Hippocampal formation (tissue), 2 donors: ENCODE measurements at places on chromosomes 2 and 18.

DNA sequence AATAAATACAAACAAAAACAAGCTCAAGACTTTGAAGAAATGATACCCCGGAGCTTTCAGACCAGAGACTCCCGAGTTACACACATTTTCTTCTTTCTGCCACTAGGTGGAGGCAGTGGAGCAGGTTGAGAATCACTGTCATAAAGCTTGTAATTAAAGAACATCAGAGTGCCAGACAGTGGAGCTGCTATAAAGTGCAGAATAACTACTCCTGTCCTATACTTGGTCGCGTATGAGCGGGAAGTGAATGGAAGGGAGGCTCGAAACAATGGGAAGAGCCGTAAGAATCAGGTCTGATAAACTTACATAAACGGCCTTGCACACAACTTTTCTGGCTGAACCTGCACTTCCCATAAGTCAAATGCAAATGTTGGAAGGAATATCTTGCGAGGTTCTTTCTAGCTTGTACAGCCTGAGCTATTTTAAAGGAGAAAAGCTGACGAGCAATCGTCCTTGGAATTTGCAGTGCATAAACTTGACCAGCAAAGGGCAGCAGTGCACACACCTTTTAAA is 189.0 kb downstream of the RPIA start:
- peak; percentile 75 for DNase-seq

GRCh38 chr2:54634021-54634420 is 89.4 kb upstream of the EML6 start:
- no peak for DNase-seq

- no peak for DNase-seq
These were observed 151.1 kb upstream of the UBE2E3 start for GRCh38 chr2:180829261-180829660.

GRCh38 chr2:71790226-71791060 is 337.1 kb downstream of the DYSF start:
- DNase-seq = no peak

- DNase-seq = no peak
These were observed 1.5 kb downstream of the STRADB start for GRCh38 chr2:201452922-201453643.

DNA sequence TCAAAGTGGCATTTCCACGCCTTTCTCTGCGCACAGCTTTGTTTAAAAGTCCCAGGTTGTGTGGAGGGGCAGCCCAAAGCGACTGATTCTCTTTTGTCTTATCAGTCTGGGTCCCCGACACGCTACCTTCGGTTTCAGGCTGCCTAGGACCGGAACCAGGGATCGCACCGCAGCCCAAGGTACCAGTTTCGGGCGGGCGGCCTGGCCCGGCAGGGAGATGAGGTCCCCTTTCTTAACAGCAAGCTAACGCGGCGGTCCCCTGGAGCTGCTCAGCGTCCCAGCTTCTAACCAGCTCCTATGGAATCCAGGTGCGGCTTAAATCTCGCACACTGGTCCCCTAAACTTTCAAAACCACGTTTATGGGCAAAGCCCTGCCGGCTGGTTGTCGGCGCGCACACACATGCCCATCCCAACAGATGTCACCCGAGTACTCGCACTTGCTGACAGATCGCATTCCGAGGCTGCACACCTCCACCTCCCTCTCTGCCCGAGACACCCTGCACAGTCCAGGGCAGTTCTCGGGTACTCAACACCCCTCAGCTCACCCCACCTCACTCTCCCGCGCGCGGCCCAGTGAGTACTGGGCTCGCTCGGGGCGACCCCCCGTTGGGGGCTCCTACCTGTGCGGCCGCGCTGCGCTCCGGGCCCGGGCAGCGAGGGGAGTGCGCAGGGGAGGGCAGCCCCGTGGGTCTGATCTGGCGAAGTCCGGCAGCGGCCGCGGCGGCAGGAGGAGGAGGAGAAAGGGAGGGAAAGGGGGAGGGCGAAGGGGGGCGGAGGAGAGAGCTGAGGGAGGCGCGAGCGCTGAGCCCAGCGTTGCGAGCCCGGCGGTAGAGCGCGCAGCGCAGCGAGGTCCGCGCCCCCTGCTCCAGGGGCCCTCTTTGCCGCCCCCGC is at the start of gene EFEMP1:
TSS of gene EFEMP1 (minus strand) at position 692 of the 891 bp plus-strand sequence. CDS start 1,342 bp downstream, outside the sequence.
- peak; percentile 8 for DNase-seq

- DNase-seq = no peak
These were observed 67.6 kb downstream of the PTPN2 start for GRCh38 chr18:12816451-12816850.

- no peak for DNase-seq
These were observed 125.2 kb downstream of the INHBB start for GRCh38 chr2:120471166-120471565.

- no peak for DNase-seq
These were observed 21.2 kb downstream of the DYNAP start for GRCh38 chr18:54612237-54612636.

DNA sequence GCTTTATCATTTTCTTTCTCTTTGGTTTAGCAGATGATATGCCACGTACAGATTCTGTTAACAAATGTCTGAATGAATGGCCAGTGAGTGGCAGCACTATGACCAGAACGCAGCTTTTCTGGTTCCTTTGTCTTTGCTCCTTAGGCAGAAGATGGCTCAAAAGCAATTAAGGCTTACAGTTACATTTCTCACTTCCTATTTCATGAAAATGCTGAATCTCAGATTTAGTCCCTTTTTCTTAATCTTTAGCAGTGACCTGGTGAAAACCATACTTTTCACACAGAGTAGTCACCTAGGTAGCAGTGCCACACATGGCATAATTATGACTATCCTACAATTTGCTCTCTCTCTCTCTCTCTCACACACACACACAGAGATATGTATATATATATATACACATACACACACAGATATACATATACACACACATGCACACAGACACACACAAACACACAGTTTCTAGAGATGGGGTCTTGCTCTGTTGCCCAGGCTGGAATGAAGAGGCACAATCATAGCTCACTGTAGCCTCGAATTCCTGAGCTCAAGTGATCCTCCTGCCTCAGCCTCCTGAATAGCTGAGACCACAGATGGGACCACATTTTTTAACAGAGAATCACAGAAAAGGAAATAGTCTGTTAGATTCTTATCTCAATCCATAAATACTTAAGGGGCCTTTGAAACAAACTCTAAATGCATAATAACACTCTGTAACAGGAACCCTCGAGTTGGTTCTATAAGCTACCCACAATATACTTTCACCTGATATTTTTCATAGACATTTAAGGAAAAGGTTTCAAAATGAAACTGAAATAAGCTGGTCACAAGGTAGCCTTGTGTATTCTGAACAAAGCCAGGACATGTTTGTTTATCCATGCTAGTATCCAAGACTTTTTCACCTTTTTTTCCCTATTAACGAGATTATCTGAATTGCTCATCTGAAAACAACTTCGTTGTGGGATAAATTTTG is 11.6 kb downstream of the PDE6D start:
- no peak for DNase-seq

GRCh38 chr2:189411860-189412259 is 29.4 kb upstream of the WDR75 start:
- DNase-seq = no peak

GRCh38 chr18:50315100-50315871 is 27.8 kb upstream of the CXXC1 start:
- no peak for DNase-seq

GRCh38 chr2:61478086-61478485 is 7.2 kb upstream of the USP34 start:
- no peak for DNase-seq

DNA sequence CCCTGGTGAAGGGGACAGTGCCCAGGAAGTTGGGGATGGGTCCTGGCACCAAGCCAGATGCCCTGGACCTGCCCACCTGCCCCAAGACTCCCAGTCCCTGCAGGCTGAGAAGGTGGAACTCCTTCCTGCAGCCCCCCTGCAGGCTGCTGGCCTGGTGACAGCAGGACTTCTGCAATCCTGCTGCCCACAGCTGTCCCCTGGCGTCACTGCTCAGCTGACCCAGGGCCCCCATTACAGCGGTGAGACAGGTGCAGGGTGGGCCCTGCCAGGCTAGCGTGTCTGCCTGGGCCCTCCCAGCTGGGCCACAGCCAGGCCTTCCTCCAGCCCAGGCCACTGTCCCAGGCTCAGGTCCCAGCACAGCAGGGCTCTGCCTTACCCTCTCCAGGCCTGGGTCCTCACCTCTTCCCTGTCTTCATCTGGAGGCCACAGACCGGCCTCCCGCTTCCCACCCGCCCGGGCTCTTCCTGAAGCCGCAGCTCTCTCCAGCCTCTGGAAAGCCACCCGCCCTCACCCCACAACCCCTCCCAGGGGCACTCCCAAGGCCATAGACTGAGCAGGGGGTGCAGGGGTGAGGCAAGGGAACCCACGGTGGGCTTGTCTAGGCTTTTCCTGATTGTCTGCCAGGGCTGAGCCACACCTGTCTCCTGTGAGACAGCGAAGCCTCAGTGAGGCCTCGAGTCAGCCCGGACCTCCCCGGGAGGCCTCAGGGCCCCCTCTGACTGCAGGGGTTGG is 8.8 kb upstream of the ERFE start:
- no peak for DNase-seq

DNA sequence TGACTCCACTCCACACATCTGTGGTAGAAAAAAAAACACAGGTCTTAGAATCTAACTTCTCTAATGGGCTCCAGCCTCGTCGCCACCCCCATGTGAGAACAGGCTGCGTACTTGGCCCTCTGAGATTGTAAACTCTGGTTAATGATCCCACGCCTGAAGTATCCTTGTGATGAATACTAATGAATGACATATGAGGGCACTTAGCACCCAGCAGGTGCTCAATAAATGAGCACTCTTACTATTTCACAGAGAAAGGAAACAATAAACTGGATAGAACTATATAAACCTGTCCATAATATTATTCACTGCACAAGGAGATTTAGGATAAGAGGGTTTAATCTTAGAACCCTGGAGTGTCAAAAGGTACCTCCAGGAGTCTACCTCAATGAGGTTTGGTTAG is 310.1 kb upstream of the HNRNPA3 start:
- DNase-seq = no peak

GRCh38 chr18:49447810-49448745 is 12.4 kb downstream of the DYM start:
- DNase-seq = no peak

DNA sequence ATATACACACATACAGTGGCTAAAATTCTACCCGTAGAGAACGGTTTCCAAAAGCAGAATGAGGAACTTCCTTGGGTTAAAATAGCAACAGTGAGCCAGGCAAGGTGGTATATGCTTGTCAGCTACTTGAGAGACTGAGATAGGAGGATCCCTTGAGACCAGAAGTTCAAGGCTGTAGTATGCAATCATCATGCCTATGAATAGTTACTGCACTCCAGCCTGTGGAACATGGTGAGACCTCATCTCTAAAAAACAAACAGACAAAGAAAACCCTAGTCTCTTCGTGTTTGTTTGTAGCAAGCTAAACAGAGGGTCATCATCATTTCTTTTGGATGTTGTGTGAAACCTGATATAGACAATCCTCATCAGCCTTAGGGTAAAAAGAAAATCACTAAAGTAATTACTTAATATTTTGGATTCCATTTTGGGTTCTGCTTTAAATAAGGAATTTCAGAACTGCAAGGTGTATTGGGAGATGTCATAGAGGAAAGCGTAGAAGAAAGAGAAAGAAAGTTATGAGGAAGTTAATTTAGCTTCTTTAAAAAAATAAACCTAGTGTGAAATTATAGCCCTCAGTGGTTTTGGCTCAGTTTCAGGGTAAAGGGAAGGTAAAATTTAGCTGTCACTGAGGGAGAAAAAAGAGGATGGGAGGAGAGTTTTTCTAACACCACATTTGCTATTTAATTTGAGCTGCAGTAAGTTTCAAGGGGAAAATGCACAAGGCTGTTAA is 46.5 kb downstream of the PLEK start:
- no peak for DNase-seq

GRCh38 chr2:239098288-239098970 is 250.5 kb downstream of the TWIST2 start:
- no peak for DNase-seq

GRCh38 chr2:121887513-121888188 is 132.2 kb downstream of the TSN start:
- DNase-seq = no peak

DNA sequence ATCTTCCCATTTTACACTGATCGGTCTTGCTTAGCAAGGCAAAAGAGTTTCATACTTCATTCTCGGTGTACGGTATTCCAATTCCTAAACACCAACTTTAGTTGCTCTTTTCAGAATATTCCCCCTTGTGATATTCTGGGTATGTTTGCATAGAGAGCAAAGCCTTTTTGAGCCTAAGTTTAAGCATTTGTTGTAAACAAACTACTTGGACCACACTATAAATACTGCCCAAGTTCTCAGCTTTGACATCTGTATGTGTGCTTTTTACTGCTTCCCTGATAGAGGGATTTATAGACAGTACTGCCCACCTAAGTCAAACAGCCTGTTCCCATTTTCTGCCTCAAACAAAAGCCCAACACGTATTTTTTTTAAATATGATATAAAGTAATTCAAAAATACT is 36.9 kb downstream of the CCBE1 start:
- DNase-seq = no peak

- DNase-seq = peak; percentile 9
These were observed 143.0 kb downstream of the ZNF516 start for GRCh38 chr18:76351961-76352581.

DNA sequence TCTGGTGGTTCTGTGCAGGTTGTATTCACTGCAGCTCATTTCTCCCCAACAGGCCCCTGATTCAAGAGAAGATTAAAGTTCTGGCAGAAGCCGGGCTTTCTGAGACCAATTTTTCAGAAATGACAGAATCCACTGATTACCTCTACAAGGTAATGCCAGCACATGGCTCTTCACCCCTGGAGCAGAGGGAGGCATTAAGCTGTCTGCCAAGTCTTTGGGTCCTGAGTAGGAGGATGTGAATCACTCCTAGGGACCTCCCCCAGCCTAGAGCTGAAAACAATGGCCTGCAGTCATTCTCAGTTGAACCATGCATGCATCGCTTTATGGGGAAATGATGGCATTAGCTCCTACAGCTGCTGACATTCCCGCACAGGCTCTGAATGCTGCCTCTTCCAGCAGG is 20.5 kb upstream of the RPL37A start:
- DNase-seq = no peak

DNA sequence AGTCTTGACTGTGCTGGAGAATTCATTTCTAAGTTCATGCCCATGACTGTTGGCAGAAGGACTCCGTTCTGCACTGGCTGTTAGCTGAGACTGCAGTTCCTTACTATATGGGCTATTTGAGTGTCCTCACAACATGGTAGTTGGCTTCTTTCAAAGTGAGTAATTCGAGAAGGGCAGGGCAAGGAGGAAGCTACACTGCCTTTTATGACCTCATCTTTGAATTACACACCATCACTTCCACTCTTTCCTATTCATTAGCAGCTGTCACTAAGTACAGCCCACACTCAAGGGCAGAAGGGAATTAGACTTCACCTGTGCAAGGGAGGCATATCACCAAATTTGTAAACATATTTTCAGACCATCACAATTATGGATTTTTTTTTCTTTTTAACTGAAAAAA is 55.9 kb upstream of the EPAS1 start:
- no peak for DNase-seq

DNA sequence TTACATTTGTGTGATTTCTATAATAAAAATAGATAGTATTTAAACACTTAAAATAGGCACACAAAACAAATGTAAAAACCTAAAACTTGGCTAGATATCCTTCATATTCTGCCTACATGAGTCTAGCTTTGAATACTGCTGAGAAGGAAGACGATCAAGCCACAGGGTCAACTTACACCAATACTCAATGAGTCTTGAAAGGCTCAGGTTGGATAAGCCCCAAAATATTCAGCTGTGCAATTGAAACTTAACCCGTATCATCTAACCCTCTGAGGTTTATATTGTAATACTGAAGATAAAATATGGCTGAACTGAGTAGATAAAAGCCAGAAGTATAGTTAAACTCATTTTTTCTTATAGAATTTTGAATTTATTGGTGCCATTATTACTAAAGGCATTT is 313.0 kb upstream of the NRXN1 start:
- DNase-seq = no peak
